T follicular helper cell (primary cell): ENCODE measurements at places on chromosomes 16 and 17.

GRCh38 chr16:21264571-21265036 is 13.5 kb downstream of the CRYM start:
- no peak for DNase-seq

GRCh38 chr16:177394-177822 is 928 bp downstream of the HBA1 start:
- no peak for DNase-seq

- no peak for DNase-seq
Measured at GRCh38 chr16:89765292-89765830, 44.0 kb downstream of the ZNF276 start.

- no peak for DNase-seq
Measured at GRCh38 chr17:27906226-27906580, 13.0 kb upstream of the LYRM9 start.

- DNase-seq, result peak; percentile 48
Measured at GRCh38 chr17:43994272-43995149, 9.9 kb upstream of the NAGS start.

DNA sequence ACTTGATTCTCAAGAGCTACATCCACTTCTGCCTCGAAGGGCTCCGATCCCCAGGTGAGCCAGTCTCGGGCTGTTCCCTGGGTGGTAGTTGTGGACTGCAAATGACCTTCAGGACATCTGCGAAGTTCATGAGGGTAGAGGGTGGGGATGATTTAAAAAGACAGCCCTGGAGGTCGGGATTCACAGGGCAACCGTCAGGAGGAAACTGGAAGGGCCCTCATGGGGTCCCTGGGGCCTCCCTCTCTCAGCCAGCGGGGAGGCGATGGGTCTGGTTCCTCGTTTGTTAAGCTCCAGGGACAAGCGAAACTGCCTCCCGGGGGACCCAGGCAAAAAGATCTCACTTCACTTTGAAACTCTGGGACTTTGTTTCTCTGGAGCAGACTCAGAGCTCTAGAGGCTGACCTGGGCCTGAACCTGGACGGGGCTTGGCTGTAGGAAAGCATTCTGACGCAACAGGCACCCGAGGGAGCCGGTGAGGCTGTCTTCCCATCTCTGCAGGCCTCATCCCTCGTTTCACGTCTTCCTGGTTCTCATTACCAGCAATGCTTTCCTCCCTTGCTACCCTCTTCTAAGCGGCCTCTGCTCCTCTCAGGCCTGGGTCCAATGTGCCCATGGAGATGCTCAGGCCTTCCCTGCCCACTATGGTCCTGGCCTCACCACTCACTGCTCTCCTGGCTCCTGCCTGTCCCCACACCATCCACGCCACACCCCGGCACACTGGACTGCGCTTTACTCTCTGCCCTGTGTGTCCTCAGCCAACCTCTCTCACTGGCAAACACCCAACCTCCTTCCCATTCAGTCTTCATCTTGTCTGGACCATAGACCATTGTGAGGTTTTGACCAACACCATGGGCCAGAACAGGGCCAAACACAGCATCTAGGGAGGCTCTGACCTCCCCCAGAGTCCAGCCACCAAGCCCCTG is 214.2 kb upstream of the TNRC6C start:
- DNase-seq, result no peak

- DNase-seq, result no peak
Measured at GRCh38 chr16:87033021-87033471, 284.1 kb downstream of the C16orf95 start.

GRCh38 chr17:80850109-80850508 is 141.5 kb upstream of the CHMP6 start:
- DNase-seq, result no peak

- DNase-seq, result no peak
Measured at GRCh38 chr17:77457572-77458201, 316.9 kb downstream of the SEC14L1 start.

DNA sequence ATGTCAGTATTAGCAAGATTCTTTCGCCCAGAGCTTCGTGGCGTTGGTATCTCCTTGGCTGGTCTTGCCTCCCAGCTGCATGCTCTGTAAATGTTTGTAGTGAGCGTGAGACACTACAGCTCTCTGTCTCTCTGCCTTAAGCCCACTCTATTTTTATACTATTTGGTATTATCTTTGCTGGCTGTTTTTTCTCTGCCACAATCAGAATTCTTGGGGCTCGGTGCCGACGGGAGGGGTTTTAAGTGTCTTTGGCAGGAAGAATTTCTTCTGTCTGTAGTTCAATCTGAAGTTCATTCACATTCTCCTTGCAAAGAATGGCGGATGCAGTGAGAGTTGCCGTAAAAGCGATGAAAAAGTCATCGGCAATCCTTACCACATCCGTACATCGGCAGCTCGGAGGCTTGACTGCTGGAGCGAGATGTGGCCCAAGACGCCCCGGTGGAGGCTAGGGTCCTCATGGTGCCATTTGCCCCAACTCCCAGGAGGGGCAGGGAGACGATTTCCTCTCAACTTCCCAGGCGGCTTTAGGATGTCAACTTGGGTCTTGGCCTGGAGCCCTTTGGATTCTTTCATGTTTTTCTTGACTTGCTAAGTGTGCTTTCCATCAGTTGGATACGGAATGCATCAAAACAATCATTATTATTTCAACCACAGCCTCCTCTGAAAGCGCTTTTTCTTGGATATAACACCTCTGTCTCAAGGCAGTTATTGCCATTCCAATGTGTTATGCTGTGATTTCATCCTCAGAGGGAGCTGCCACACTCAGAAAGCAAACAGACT is 132.3 kb upstream of the SDK2 start:
- DNase-seq, result no peak

DNA sequence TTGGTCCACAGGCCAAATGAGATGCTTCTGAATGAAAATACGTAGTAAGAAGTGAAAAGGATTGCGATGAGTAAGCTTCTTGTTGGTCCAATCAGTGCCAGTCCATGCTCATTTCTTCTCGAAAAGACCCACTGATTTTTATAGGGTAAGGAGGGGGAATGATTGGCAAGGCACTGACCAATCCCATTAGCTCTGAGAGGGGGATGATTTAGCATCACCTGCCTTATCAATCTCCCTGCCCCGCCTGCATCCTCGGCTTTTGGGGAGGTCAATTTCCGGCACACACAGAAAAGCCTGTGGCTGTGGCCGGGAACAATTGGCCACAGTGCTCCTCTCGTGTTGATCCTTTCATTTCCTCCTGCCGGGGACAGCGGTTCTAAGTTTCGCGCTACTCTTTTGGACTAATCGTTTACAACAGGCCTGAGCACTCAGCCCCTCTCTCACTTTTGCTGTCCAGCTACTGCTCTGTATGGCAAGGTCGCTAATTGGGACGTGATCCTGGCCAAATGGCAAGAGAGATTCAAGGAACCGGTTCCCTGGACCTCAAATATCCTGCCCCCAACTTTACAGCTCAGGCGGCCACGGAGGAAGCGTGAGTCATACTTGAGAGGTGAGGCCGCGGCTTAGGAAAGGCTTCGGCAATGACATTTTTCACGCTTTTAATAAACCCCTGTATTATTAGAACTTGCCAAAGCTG is 43.1 kb downstream of the TBX4 start:
- DNase-seq, result no peak

DNA sequence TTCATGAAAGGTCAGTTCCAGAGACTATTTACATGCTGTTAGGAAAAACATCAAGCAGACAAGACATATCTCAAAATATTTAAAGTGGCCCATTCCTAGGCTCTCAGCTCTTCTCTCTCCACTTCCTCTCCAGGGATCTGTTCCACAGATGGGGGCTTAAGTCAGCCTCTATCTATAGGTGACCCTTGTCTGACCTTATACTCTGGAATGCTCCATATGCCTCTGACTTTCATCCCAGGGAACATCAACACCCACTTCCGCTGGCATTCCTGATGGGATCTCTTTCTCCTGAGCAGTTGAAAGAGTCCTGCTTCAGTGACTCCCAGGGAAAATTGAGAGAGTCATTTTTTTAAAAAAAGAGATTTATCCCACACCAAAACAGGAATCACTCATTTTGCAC is 11.5 kb upstream of the WIPI1 start:
- no peak for DNase-seq

- no peak for DNase-seq
Measured at GRCh38 chr17:79778504-79779083, 646 bp downstream of the CBX2 start.

DNA sequence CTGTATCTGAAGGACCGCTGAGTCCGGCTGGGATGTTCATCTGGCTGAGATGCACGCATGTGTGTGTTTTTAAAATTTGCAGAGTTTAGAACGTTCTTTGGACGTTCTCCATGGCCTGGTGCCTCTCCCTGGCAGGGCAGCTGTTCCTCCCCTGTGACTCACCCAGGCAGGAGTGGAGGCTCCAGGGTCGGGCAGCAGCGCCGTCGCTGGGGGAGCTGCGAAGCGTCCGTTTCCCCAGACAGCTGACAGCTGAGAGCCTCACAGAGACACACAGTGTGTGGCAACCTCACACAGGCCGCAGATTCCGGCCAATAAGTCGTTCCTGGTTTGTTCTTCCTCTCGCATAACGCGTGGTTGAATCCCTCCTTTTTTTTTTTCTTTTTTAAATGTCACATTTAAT is 80.6 kb downstream of the OR1D5 start:
- DNase-seq, result no peak

DNA sequence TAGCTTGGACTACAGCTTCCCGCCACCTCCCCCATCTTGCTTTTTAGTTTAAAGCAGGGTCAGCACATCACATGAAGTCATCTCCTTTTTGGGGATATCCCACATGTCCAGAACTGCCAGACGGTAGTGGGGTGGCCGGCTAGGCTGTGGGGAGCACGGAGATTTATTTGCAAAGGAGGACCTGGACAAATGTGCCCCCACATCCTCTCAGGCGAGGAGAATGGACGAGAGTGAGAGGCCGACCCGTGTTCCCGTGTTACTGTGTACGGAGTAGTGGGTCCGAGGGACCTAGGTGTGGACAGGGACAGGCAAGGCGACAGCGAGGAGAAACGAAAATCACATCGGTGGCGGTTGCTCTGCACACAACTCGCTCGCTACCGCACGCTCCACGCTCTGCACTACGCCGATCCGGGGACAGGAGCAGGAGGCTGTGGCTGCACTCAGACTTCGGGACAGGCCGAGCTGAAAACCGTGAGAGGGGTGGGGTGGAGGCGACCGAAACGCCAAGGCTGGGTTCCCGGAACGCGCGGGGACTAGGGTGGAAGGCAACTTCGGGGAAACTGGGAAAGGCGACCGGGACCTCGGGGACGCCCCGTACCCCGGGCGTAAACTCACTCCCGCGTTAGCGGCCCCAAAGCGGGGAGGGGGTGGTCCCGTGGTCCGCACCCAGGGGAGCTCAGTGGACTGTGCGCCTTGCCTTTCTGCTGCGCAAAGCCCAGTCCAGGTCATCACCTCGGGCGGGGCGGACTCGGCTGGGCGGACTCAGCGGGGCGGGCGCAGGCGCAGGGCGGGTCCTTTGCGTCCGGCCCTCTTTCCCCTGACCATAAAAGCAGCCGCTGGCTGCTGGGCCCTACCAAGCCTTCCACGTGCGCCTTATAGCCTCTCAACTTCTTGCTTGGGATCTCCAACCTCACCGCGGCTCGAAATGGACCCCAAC is at the start of gene MT1A:
Gene MT1A, plus strand, starts transcription at position 853 of the 937 bp plus-strand sequence. Its CDS starts 73 bp downstream, at position 926.
- no peak for DNase-seq

- DNase-seq, result no peak
Measured at GRCh38 chr16:27450196-27450549, 48.2 kb downstream of the IL21R start.

GRCh38 chr16:66020046-66020445 is 346.4 kb upstream of the CDH5 start:
- DNase-seq, result no peak

DNA sequence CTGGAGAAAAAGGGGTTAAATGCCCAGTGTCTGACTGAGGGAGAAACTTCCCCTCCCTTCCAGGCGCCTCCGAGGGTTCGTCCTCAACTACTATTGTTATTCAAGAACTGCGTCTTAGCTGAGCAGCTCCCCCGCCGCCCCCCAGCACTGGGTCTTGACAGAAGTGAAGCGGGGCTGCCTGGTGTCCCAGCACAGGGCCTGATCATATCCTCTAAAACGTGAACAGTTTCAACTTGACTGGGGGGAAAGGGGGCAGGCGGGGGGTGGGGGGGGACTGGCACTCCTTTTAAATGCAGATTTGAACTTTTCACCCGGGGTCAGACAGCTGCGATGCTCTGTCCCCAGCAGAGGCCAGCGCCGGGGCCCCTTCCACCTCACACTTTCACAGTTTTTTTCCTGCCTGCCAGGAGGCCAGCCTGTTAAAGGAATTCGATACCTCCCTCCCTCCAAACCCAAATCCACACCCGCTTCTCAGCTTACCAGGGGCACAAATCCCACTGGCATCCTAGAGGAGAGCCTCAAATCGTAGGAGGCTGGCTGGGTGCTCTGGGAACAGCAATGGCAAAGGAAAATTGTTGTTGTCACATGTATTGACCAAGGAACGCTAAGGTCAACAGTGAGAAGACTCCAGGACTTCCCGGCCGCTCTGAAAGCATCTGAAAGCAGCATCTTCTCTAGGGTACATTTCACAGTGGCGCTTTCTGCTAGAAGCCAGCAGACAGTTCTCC is 14.5 kb downstream of the ZFHX3 start:
- no peak for DNase-seq

- no peak for DNase-seq
Measured at GRCh38 chr17:28597606-28598383, 1.0 kb downstream of the SPAG5 start.

DNA sequence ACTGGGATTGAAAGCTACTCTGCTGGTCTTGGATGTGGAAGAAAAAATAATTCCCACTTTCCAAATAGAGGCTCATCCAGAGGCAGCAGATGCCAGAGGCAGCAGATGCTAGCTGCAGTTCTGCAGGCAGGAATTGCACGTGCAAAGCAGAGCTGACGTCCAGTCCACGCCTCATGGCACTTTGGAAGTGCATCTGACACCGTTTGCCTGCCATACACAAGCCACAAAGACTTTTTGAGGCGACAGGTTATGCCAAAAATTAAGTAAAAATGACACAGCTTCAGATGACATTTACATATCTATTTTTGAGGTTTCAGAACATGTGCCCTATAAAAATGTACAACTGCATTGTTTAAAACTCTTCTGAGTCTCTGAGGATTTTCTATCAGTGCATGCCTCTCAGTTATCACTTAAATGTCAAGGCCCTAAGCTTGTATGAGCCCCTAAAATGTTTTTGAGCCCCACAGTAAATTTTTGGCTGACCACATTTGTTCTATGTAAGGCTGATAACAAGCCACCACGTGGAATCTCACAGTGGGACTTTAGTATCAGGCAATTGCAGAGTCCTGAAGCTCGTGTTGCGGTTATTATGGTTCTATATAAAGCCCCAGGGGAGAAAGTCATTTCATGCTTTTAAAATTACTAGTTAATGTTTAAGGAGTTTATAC is 239.2 kb downstream of the PRKCA start:
- no peak for DNase-seq
